ENCODE measurements at places on chromosomes 3 and 15.
A peak's percentile ranks its signal among the peaks of the same experiment; 100 is the strongest.

- peak; percentile 92 for DNase-seq
Observed at GRCh38 chr3:129316248-129317013, 37.8 kb downstream of the HMCES start.

- no peak for DNase-seq
Observed at GRCh38 chr15:34203936-34204335, 6.0 kb downstream of the KATNBL1 start.

DNA sequence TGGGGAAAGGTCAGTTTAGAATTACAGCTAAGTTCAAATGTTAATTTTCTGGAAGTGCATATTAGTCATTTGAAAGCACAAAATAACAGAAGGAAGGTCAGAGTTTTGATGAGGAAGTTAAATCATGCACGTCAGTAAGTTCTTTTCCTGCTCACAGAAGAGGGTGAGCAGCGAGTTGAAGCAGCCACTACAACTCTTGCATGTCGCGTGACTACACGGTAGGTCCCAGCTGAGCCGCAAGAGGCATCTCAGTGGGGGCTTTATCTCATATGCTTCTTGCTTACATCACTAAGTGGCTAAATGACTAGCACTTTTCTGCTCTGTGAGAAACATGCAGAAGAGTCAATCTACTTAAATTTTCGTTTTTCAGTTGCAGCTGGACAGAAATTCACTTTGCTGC is 21.3 kb upstream of the SEC62 start:
- DNase-seq = peak; percentile 15

DNA sequence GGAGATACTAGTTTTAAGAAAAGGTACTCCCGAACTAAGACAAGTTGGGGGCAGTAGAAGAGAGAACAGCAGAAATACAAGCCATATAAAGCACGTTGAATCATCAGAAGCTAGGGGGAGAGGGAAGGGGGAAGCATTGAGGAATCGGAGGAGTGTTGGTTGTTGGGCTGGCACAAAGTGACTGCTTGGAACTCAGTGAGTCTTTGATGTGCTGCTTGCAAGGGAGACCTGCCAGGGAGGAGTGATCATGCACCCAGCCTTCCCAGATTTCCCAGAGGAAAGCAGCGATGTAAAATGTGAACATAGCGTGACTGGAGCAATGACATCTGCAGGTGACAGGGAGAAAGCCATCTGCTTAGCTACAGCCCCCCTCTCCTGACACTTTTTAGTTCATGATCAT is 192.4 kb upstream of the IL12A start:
- DNase-seq = no peak

DNA sequence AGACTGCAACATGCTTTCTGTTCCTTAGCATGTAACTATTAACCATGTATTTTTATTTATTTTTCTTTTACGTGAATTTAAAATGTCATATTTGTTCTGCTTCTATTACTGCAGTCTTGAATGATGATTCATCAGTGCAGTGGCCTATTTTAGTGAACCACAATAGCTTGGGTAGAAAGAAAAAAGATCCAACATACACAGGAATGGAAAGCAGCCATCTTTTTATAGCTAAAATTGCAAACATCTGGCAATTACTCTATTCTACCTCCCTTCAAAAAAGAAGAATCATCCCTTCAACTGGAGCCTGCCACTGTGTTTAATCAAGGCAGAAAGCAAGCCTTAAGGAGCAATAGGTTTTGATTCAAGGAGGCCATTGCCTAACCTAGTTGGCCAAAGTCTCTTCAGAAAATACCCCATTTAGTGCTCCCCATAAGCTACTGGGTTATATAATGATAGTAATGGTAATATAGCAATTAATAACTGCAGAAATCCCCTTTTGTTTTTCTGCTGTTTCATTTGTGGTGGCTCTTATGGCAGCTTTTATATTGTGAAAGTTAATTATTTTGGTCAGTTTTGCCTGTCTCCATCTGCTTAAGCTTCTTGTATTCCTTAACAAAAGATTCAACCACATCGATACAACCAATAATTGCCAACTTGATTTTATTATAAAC is 267.3 kb downstream of the LPP start:
- no peak for DNase-seq

DNA sequence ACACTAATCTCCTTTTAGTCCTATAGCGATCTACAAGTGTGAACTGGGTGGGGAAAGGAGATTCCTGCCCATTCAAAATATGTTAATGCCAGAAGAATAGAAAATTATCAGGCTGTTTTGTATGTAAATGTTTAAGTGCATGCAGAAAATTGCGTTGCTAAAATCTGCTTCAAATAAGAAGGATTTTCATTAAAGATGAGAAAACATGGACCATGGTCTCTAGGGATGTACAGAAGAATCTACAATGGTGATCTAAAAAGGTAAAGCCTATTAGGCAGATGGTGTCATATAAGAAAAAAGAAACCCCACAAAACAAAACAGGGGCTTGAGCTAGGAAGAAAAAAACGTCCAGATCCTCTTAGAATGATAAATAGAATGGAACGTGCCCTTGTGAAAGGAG is 287.5 kb upstream of the ROBO1 start:
- DNase-seq = no peak

DNA sequence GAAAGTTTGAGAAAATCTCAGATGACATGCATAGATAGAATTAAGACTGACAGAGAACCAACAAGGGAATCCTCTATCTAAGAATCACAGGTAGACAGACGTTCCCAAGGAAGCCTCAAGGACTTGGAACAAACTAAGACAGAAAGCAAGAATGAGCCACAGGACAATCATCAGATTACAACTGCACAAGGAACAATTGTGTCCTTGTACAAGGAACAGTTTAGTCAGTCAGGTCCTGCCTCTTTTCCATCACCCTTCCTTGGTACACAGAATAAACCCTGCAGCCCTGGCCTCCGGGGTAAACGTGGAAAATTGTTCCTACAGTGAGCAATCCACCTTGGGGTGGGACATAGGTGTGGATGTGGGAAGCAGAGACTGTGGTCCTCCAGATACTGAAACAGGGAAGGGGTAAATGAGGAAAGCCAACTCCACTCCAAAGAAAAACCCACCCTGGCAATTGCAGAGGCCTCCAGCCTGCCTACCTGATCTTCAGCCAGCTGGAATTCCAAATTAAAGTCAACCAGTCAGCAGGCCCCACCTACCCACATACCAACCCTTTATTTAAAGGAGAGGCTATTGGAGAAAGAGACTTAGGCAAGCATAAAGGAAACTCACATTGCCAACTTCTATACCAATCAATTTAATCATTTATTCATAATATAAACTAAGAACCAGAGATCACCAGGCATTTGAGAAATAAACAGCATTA is 73.4 kb downstream of the ULK4 start:
- no peak for DNase-seq

- DNase-seq = no peak
Observed at GRCh38 chr15:67501177-67501835, 19.6 kb upstream of the C15orf61 start.

DNA sequence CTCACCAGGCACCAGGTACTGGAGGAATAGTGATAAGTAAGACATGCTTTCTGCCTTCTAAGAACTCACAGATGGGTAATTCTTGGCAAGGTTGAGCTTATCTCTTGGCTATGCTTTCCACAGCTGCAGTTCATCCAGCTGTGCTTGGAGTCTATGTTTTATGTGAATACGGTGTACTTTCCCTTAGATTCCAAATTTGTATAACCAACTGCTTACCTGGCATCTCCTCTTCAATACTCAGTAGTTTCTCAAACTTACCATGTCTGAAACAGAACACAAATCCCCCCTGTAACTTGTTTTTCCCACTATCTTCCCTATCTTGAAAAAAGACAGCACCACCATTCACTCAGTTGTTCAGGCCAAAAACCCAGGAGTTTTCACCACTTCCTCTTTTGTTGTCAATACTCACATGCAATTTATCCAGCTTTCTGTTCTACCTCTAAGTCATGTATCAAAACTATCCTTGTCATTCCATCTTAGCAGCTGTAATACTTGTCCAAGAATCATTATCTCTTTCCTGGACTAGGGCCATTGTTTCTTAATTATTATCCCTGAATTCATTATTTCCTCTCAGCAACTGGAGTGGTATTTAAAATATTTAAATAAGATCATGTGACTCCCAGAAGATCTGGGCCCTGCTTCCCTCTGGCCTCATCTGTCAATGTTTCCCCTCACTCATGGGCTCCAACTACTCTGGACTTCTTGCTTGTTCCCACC is 32.6 kb downstream of the COL6A5 start:
- DNase-seq = no peak

DNA sequence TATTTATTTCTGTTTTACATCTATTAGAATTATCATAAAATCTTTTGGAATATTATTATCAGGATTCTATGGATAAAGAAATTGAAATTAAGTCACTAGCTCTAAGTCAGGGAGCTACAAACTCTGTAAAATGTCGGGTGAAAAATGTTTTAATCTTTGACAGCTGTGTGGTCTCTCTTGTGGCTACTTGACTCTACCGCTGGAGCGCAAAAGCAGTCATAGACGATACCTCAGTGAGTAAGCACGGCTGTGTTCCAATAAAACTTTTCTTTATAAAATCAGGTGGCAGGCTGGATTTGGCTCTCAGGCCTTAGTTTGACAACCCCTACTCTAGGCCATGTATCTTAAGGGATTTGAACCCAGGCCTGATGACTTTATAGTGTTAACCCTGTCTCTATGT is 88.5 kb upstream of the PFN2 start:
- DNase-seq = no peak

DNA sequence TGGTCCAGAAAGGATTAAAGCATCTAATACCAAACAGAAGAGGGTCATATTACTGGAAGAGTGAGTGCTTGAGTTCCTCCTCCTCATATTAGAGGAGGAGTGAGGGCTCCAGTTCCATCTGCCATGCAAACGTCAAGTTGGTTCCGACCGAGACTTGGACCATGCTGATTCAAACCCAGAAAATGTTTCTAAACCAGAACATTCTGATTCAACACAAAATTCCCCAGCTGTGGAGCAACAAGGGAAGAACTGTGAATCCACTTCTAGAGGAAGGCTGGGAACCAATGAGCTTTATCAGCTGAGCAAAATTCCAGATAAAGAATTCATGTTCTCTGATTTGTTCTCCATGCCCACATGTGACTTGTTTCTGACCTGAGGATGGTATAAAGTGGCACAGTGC is 135.6 kb upstream of the WNT5A start:
- DNase-seq = no peak

DNA sequence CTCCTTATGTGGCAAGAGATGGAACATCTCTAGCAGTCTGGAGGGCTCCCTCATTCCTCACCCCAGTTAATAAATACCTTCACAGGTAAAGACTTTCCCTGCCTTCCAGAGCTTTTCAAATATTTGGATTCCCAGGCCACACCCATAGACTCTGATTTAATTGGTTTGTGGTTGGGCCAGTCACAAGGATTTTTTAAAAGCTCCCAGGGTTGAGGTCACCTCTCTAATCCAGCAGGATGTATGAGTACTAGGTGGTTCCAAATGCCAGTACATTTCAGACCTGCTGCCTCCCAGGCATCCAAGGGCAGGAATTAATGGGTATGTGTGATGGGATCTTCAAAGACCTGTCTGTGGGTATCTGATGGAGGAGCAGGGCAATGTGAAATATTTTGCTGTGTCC is 312.8 kb downstream of the CLSTN2 start:
- no peak for DNase-seq

GRCh38 chr3:86978111-86978551 is 12.8 kb downstream of the VGLL3 start:
- DNase-seq = no peak

GRCh38 chr3:31197941-31198340 is 303.5 kb upstream of the GADL1 start:
- DNase-seq = no peak

DNA sequence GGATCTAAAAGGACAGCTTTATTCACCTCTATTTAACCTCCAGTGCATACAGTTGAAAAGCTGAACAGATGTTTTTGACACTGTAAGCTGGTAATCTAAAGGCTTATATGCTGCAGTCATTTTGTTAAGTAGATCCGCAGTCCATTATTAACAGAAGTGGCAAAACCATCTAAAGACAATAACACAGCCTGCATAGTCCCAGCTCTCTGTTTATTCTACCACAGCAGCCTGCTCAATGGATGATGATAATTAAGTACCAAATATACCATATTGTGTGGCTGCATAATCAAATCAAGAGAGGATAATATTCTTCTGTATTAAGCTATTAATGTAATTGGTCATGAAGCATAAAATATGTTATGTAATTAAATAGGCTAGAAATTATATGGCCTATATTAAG is 207.1 kb downstream of the MEIS2 start:
- no peak for DNase-seq

GRCh38 chr3:190088890-190089289 is 31.8 kb downstream of the P3H2 start:
- no peak for DNase-seq
